ENCODE measurements at places on chromosomes 1 and 21. TPM values are rescaled to one million over a fixed set of nuclear protein-coding genes. Genes with fewer than 3 reads are reported as not detected.

GRCh38 chr1:13832536-13832935 lies 132.5 kb downstream of the PRDM2 start:
- DNase-seq, result no peak

- DNase-seq, result no peak
Measured at GRCh38 chr1:63004868-63005267, 220.9 kb downstream of the ATG4C start.

DNA sequence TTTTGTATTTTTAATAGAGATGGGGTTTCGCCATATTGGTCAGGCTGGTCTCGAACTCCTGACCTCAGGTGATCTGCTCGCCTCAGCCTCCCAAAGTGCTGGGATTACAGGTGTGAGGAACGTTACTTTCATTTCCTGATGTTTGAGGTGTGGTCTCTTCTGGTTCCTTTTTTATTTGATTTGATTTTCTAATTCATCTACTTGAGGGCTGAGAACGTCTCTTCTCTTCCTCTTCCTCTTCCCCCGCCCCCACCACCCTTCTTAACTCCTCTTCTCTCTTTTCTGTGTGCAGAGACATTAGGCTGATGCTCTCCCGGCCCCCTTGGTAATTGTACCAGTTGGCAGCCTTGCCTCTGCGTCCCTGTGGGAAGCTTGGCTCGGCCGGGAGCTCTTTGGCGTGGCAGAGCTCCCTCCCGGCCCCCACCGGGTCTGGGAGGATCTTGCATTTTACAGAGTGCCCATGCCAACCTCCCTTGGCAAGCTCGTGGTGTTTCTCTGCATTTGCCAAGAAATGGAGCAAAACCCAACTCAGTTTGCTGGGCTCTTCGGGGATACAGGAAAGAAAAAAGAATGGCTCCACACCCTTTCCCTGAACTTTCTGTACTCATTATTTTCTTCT lies 19.9 kb downstream of the CRYAA start:
- no peak for DNase-seq

DNA sequence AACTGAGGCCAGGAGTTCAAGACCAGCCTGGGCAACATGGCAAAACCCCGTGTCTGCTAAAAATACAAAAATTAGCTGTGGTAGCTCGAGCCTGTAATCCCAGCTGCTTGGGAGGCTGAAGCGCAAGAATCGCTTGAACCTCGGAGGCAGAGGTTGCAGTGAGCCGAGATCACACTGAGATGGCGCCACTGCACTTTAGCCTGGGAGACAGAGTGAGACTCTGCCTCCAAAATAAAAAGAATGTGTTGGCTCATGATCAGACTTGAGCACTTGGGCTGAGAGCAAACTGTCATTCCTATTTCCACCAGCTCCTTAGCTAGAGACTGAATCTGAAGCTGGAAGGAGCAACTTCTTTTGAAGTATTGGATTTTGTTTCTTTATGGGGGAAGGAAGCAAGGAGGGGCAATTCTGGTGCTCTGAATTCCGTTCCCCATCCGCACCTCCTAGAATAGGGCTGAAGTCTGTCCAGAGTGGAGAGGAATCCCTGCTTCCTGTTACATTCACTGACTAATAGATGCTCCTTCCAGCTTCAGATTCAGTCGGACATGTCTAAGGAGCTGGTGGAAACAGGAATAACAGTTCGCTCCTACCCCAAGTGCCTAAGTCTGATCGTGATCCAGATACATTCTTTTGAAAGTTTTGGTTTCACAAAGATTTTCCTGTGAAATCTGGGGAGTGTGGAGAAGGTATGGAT lies 3.8 kb downstream of the ZNF672 start:
- no peak for DNase-seq

DNA sequence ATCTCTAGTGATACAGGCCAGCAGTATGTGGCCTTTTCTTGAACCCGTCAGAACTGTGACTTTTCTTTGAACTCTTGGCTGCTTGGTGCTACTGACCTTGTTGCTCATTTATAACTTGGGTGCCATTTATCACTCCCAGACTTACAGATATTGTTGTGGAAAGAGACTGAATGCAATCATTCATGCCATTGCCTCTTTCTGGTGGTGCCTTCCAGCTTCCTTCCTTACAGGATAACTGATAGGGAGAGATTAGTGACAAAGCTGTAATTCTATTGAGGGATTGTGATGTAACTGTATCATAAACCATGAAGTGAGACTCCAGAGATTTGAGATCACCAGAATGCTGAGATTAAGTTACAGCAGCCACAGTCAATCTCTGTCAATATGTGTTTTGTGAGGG lies 256.5 kb downstream of the USP25 start:
- DNase-seq, result peak; percentile 23

DNA sequence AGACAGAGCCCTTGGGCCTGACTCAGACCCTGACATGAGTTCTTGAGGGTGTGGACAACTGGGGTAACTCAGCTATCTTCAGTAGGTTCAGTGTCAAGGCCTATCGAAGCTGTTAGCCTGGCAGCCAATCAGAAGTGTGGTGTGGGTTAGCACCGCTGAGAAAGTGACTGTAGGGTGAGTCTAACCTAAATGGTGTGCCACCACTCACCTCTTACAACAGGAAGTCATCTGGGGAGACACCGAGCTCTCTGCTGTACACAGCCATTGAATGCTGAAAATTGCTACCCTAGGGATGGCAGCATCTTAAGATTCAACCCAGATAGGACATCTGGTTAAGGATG lies 44.6 kb downstream of the RASSF5 start:
- DNase-seq, result no peak

DNA sequence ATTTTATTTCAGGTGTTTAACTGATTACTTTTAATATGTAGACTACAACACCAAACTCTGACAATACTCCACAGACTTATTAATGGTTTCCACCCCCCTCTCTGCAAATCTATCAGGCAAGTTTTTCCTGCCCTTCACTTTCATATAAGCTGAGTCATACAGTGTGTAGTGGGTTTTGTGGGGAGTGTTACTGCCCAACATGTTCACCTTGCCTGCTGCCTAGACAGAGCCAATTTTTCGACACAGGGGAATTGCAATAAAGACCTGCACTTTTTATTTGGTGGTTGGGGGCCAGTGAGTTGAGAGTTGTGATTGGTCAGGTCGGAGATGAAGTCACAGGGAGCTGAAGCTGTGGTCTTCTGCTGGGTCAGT lies 119.7 kb downstream of the PPIAL4G start:
- no peak for DNase-seq

DNA sequence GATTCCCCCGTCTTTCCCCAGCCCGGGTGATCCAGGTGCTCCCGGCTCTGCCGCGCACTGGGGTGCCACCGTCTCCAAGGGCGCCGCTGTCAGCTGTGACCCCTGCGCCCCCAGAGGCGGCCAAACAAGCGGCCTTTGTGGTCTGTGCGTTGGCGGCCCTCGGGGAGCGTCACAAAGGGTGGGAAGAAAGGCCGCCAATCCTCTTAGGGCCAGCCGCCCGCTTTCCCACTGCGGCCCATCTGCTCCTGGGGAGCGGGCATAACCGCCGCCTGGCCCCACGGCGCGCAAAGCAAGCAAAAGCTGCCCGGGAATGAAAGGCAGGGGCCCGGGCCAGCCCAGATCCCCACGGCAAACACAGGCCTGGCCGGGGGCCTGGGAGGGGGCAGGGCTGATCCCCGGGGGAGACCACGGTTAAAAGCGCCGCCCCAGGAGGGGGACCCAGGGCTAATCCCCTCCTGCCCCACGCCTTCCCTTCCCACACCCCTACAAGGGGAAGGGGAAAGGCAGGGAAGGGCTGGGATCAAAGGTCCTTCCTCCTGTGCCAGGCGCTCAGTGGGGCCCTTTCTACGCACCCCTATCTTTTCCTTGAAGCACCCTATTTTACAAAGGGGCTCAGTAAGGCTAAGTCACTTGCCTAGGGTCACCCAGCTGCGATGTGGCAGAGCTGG lies 24.0 kb downstream of the C1QB start:
- no peak for DNase-seq

DNA sequence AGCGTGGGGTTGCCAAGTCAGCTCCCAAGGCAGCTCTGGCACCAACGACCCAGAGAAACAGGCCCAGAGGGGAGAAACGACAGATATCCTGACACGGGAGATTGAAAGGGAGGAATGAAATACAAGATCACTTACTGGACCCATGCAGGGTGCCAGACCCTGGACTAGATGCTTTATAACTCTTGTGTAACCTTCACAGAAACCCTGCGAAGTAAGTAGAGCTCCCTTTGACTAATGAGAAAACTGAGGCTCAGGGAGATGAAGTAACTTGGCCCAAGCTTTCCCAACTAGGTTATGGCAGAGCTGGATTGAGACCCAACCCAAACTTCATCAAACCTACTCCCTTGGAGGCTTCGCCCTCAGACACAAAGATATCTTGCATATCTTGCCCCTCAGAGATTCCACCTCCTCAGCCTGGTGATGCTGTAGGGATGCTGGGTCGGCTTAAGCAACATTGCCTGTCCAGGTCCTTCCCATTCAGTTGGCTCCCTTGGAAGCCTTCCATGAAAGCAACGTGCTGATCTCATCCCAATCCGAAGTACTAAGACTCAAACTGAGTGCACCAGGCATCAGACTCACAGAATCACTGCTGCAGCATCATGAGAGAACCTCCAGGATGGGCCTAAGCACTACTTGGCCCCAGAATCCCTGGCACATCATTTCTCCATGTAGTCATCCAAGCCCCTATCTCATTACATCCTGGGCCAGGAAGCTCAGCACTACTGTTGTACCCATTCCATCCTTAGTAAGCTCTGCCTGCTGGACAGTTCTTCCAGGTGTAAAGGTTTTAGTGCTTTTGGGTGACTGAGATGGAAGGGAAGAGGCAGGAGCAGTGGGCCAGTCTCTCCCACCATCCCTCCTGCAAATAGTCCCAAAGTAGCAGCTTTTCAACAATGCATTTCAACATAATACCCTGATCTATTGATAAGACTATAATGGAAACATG lies 1.1 kb upstream of the IGSF9 start:
- DNase-seq, result no peak

GRCh38 chr1:218546314-218546713 lies 201.2 kb downstream of the TGFB2 start:
- DNase-seq, result no peak

DNA sequence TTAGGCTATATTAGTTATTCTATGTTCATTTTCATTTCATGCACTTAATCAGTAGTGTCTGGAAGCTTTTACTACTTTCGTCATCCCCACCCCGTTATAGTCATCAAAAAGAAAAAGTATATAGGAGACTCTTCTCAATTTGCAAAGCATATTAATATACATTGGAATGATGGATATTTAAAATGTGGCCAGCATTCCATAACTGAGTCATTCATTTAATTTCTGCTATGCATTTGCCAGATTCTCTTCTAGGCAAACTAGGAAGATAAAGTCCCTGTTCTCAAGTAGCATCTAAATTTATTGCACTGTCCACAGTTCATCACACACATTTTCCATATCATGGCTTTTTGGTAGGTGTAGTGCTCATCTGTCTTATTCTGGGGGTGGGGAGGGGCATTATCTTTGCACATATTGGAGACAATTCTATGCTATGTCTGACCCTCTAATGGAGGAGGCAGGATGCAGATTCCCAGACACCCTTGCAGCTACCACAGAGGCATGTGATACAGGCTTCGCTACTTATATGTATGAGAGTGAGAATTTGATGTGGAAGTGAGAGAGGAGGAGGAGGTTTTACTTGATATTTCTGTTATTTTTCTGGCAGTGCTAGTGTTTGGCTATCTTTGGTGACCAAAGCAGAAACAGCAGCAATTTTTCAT lies 125.8 kb downstream of the CTH start:
- DNase-seq, result no peak

- DNase-seq, result no peak
Measured at GRCh38 chr1:158720620-158721019, at the start of gene OR6K3. Gene OR6K3 (minus strand): TSS chr1:158720720. CDS start chr1:158718115, 2,605 bp downstream.

DNA sequence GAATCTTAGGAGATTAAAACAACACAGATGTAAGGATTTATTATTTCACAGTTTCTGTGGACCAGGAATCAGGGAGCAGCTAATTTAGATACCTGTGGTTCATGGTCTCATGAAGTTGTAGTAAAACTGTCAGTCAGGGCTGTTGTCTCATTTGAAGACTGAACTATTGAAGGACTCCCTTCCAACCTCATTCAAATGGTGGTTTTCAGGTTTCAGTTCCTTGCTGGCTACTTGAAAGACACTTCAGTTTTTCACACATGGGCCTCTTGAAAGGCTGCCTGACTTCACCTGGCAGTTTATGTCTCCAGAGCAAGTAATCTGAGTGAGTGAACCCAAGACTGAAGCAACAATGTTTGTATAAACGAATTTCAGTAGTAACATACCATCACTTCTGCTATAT lies 915.9 kb downstream of the PLA2G4A start:
- DNase-seq, result no peak

- DNase-seq, result no peak
Measured at GRCh38 chr1:115114308-115114707, 25.0 kb upstream of the TSPAN2 start.

GRCh38 chr1:40592107-40592803 lies 60.8 kb downstream of the ZNF684 start:
- no peak for DNase-seq

DNA sequence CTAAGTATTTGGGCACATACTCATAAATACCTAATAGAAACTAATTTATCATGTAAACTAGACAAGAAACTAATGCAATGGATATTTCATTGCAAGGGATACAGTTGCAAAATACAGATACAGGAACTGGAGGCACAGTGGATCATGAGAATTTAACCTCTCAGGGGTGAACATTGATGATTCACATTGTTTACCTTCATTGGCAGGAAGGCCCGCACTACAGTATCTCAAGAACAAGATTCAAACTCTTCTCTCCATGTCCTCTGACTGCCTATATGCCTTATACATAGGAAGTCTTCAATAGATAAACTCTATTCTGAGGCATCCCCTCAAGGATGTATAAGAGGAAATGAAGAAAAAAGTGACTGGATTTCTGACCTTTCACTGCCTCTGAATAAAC lies 18.4 kb upstream of the PTBP2 start:
- no peak for DNase-seq

- no peak for DNase-seq
Measured at GRCh38 chr21:29521872-29522271, 223.2 kb downstream of the BACH1 start.

The INAVA gene
- 37.9 TPM for polyA plus RNA-seq

The CGN gene
- 39.3 TPM for polyA plus RNA-seq

The MATN1 gene
- 0.21 TPM for polyA plus RNA-seq

The AUNIP gene
- polyA plus RNA-seq, result 4.0 TPM

The CITED4 gene
- 5.1 TPM for polyA plus RNA-seq

Measured in right renal pelvis (tissue), 4 donors.